ENCODE measurements at places on chromosomes 4 and X. TPM values are rescaled to one million over a fixed set of nuclear protein-coding genes. Genes with fewer than 3 reads are reported as not detected.

The TRIM60 gene
- not detected for total RNA-seq

The RNF128 gene
- total RNA-seq = 0.17 TPM

The SPANXB1 gene
- not detected for total RNA-seq

The TAF1 gene
- total RNA-seq = 11.3 TPM

The LDOC1 gene
- 17.0 TPM for total RNA-seq

The FAM133A gene
- total RNA-seq = not detected

The ASB9 gene
- total RNA-seq = 2.0 TPM

The SSX2 gene
- not detected for total RNA-seq

The UGT2B17 gene
- not detected for total RNA-seq

The HTR2C gene
- total RNA-seq = not detected

The HSFX2 gene
- total RNA-seq = not detected

The ANK2 gene
- total RNA-seq = 5.7 TPM

The CENPVL1 gene
- total RNA-seq = not detected

The PPEF2 gene
- total RNA-seq = not detected

The POF1B gene
- not detected for total RNA-seq

The FOXR2 gene
- not detected for total RNA-seq

The SPANXN3 gene
- total RNA-seq = not detected

The PDE5A gene
- total RNA-seq = 77.8 TPM

The ARL9 gene
- total RNA-seq = 1.5 TPM

The MAGEA10 gene
- total RNA-seq = not detected

The GAGE13 gene
- not detected for total RNA-seq

The IL2 gene
- not detected for total RNA-seq

The REPS2 gene
- total RNA-seq = 0.74 TPM

The LRCH2 gene
- 2.7 TPM for total RNA-seq

The CT83 gene
- not detected for total RNA-seq

The EDA gene
- 0.34 TPM for total RNA-seq

The CXorf38 gene
- total RNA-seq = 10.3 TPM

The SLC26A1 gene
- total RNA-seq = not detected
